Stimulated activated CD8-positive, alpha-beta memory T cell treated with anti-CD3 and anti-CD28 coated beads, Interleukin-7, amount 100 ng/mL, for 4 hours (primary cell): ENCODE measurements at places on chromosomes 6 and 20.

DNA sequence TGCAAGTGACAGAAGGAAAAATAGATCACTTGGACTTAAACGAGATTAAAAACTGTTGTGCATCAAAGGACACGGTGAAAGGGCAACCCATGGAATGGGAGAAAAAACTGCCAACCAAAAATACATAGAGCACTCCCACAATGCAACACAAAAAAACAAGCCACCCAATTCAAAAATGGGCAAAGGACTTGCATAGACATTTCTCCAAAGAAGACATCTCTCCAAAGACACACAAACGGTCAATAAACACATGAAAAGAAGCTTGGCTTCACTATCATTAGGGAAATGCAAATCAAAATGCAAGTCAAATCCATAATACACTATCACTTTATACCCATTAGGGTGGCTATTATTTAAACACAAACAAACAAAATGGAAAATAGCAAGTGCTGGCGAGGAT, 45.0 kb downstream of the PXDC1 start:
- no peak for DNase-seq

DNA sequence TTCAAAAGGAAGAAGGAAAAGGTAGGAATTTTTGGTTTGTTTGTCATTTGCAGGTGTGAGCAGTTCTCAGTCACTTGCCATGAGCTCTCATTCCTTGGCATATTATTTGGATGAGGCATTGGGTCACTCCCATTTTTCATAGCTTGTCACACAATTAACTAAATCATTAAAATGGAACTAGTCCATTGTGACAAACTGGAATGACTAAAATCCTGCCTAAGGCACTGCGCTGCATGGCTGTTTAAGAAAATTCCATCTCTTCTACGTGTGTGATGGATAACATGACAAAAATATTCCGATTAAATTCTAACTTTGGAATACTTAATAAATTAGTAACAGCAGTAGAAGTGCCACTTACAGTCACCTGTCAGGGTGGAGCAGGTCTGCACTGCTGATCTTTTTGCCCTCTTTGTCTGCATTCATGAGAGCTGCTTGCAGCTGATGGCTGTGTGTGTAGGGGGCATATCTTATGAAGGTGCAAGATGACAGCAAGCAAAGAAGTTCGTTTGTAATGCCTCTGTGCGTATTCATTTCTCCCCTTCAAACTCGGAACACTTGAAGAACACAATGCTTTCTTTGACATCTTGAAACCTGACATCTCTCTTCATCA, 1292.6 kb upstream of the MAP3K7 start:
- no peak for DNase-seq

DNA sequence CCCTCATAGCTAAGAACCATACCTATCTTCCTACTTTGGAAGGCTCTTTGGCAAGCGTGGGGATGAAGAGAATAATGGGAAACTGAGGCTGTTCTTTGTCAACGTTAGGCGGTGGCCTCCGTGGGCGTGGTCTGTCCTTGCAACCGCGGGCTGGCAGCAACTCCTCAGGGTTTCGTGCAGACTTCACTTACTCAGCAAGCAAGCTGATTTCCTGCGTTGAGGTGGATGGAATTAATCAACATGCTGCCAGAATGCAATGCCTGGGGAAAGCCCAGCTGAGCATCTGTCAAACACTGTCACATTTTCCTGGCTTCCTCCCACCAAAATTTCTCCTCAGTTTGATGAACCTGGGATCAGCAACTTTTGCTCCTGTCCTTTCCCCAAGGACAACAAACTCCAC, 9.2 kb upstream of the IL17F start:
- no peak for DNase-seq

DNA sequence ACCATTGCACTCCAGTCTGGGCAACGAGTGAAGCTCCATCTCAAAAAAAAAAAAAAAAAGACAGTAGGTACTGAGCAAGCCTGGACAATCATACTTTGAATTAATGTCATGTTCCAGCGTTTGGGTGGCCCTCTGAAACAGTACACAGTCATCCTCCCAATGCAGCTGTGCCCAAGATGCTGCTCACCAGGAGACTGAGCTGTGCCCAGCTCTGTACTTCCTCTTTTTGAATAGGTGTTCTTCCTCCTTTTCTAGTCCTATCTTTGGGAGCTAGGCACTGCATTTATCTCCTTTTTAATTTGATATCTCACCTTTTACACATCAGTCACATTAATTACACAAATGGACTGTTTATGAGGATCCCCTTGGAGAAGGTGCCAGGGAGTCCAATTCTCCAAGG, 101.5 kb downstream of the RPP40 start:
- DNase-seq: no peak

GRCh38 chr6:36277946-36278470, 8.1 kb downstream of the PNPLA1 start:
- DNase-seq: no peak

DNA sequence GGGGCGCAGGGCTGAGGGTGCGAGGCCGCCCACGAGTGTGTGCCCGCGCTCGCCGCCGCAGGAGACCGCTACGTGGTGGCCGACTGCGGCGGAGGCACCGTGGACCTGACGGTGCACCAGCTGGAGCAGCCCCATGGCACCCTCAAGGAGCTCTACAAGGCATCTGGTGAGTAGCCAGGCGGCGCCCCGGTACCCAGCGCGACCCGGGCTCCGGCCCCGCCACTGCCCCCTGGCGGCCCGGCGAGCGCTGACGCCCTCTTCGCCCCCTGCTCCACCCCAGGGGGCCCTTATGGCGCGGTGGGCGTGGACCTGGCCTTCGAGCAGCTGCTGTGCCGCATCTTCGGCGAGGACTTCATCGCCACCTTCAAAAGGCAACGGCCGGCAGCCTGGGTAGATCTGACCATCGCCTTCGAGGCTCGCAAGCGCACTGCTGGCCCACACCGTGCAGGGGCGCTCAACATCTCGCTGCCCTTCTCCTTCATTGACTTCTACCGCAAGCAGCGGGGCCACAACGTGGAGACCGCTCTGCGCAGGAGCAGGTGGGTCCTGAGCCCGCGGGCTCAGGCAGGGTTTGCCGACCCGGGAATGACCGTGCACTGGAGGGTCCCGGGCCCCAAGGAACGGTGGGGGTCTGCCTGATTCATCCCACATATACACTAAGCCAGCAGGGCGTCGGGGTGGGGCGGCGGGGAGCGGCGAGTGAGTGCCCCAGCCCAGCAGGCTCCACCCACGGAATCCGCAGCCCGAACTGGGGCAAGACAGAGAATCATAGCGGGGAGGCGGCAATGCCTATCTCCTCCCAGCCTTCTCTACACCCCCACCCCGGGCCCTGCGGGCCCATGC, 17.4 kb downstream of the HSPA12B start:
- no peak for DNase-seq

GRCh38 chr20:57707320-57707719, 2.5 kb downstream of the PMEPA1 start:
- DNase-seq: no peak

DNA sequence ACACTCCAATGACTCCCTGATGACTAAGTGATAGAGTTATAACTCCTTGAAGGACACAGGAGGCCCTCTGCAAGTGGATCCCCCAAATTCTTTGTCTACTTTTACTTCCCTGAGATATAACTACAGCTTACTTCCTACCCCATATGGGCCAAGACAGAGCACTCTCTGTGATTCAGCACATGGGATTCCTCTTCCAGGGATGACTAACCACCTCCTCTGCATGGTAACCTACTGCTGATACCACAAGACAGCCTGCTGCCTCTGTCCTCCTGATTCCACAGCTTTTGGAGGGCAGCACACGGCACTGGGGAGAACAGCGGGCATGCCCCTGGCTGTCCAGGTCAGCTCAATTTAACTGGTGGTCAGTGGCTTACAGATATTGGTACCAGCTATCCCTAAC, 675.7 kb upstream of the AGPAT4 start:
- no peak for DNase-seq

- peak; percentile 50 for DNase-seq
These were observed 3.3 kb upstream of the ULBP3 start for GRCh38 chr6:150072201-150072600.

GRCh38 chr6:56713254-56713672, 70.6 kb upstream of the DST start:
- no peak for DNase-seq

- no peak for DNase-seq
These were observed 76.5 kb upstream of the TOP1 start for GRCh38 chr20:40952136-40952535.

GRCh38 chr6:18148304-18149025, 6.4 kb downstream of the TPMT start:
- DNase-seq: no peak

GRCh38 chr6:89494131-89494793, 61.3 kb downstream of the ANKRD6 start:
- DNase-seq: no peak

GRCh38 chr6:108116546-108117426, 42.2 kb upstream of the OSTM1 start:
- no peak for DNase-seq

DNA sequence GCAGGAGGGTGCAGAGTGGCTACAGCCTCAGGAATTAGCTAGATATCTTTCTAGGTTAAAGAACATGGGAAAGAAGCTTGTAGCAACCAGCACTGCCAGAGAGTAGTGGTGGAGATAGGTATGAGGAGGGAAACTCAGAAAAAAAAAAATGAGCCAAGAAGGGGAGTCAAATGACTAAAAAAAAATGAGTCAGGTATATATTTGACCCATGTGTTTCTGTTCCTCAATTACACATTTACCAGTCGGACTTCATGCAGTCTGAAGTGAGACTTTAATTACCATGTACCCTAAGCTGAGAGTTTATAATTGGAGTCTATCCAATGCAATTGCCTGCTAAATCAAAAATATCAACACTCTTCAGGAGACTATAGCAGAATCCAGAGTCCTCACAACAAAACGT, 964.6 kb downstream of the HACE1 start:
- DNase-seq: no peak

GRCh38 chr6:71238351-71238750, 50.3 kb upstream of the OGFRL1 start:
- no peak for DNase-seq

DNA sequence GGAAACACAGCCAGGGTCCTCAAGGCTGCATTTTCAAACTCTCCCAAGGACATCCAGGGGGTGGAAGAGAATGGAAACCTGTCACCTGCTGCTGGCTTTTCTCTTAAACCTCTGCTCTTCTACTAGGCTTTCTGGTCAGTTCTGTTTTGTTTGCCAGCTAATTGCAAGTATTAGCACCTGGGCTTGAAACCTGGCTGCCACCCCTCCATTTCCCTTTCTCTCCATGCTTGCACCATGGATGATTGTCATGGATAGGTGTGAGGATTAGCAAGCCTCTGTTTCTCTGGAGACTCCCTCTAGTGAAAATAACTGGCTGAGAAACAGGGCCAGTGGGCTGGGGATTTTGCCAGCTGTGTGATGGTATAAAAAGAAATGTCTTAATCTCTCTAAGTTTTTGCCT, 33.0 kb upstream of the GPR6 start:
- no peak for DNase-seq

DNA sequence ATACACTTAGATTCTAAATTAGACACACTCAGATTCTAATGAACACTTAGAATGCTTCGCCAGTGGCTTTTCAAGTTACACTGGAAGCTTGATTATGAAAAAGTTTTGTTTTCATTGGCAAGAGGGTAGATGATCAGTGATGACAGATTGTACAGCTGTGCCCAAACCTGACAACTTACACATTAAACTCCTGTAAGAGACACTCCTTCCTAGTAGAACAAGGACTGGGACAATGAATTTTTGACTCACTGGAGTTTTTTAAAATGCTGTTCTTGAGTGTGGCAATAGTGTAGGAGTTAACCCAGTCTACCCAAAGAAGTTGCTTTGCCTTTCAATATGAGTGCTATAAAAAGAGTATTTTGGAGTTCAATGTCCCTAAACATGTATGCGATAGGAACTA, 140.8 kb downstream of the SLC16A10 start:
- no peak for DNase-seq
